ENCODE measurements at places on chromosomes 16 and 17. TPM values are rescaled to one million over a fixed set of nuclear protein-coding genes. Genes with fewer than 3 reads are reported as not detected.

The SLC12A3 gene
- total RNA-seq: not detected

The VAT1L gene
- total RNA-seq: under 0.01 TPM

The TMEM11 gene
- total RNA-seq: 16.2 TPM

The PABPN1L gene
- total RNA-seq: not detected

The RTN4RL1 gene
- 0.20 TPM for total RNA-seq

The SLC26A11 gene
- total RNA-seq: 9.2 TPM

The OR4D1 gene
- total RNA-seq: not detected

The COPZ2 gene
- total RNA-seq: 24.8 TPM

The TMEM92 gene
- total RNA-seq: not detected

The PLXDC1 gene
- 0.73 TPM for total RNA-seq

The IL34 gene
- 0.59 TPM for total RNA-seq

The MEOX1 gene
- total RNA-seq: not detected

The RNF222 gene
- total RNA-seq: not detected

The CCDC144A gene
- total RNA-seq: 0.59 TPM

The CD300E gene
- not detected for total RNA-seq

The FKBP10 gene
- total RNA-seq: 239 TPM

The FBXO31 gene
- total RNA-seq: 34.5 TPM

The LGALS9B gene
- not detected for total RNA-seq

The MCRIP1 gene
- 63.1 TPM for total RNA-seq

The VPS25 gene
- 55.1 TPM for total RNA-seq

The FOXC2 gene
- total RNA-seq: 4.5 TPM

The TAOK1 gene
- total RNA-seq: 37.5 TPM

The SCARF1 gene
- total RNA-seq: not detected

The KRTAP2-3 gene
- total RNA-seq: not detected

The CRK gene
- total RNA-seq: 97.6 TPM

The USP43 gene
- 0.39 TPM for total RNA-seq

The KRTAP3-1 gene
- total RNA-seq: not detected

The C17orf50 gene
- total RNA-seq: not detected

The KNOP1 gene
- total RNA-seq: 8.8 TPM

The OR1F1 gene
- not detected for total RNA-seq

The SKAP1 gene
- not detected for total RNA-seq

The PIK3R5 gene
- not detected for total RNA-seq

The CCL7 gene
- total RNA-seq: 2.2 TPM

The STX1B gene
- total RNA-seq: 1.1 TPM

The PNMT gene
- not detected for total RNA-seq

The P2RX5 gene
- total RNA-seq: 1.2 TPM

The CBX8 gene
- total RNA-seq: 2.0 TPM

The CCL5 gene
- total RNA-seq: not detected

The KCNH4 gene
- not detected for total RNA-seq

The AIPL1 gene
- total RNA-seq: not detected

The TMEM114 gene
- not detected for total RNA-seq

The IRX6 gene
- total RNA-seq: not detected

The LITAF gene
- total RNA-seq: 22.9 TPM

The SPNS3 gene
- not detected for total RNA-seq

The ZNF385C gene
- not detected for total RNA-seq

The JPH3 gene
- not detected for total RNA-seq

The CCDC154 gene
- total RNA-seq: under 0.01 TPM

The TMIGD1 gene
- total RNA-seq: not detected

The UBFD1 gene
- 77.2 TPM for total RNA-seq

All from subcutaneous preadipocyte (primary cell).